ENCODE measurements at places on chromosomes 7 and 10.

DNA sequence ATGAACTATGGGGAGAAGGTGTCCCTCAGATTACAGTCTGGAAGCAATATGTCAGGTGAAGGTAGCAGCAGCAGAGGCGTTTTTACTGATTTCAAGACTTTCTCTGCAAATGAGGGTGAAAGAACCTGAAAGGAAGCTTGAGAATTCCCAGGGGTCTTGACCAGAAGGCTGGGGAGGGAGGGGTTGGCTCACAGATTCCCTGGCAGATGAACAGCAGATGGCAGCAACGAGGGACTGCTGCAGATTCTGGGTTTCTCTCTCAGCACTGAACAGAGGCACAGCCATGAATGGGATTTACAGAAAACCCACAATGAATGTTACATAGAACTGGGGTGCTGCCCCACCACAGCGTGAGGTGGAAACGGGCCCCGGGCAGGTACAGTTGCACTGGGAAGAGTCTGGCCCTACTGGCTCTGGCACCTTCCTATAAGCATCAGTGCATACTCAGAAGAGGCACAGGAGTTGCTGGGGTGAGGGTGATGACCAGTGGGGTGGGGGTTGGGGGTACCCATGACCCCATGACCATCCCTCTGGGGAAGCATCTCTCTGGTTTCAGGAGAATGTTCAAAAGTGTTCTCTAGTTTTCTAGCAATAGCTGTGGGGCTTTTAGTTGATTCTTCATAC is 317.8 kb downstream of the SH2D4B start:
- DNase-seq, result no peak

- DNase-seq, result no peak
Measured at GRCh38 chr7:120079704-120080103, 193.3 kb upstream of the KCND2 start.

GRCh38 chr10:72695496-72695895 is 3.6 kb downstream of the MCU start:
- no peak for DNase-seq

GRCh38 chr10:29681676-29682448 is 47.1 kb upstream of the SVIL start:
- no peak for DNase-seq

GRCh38 chr10:99520040-99520846 is 12.5 kb upstream of the NKX2-3 start:
- DNase-seq, result no peak

DNA sequence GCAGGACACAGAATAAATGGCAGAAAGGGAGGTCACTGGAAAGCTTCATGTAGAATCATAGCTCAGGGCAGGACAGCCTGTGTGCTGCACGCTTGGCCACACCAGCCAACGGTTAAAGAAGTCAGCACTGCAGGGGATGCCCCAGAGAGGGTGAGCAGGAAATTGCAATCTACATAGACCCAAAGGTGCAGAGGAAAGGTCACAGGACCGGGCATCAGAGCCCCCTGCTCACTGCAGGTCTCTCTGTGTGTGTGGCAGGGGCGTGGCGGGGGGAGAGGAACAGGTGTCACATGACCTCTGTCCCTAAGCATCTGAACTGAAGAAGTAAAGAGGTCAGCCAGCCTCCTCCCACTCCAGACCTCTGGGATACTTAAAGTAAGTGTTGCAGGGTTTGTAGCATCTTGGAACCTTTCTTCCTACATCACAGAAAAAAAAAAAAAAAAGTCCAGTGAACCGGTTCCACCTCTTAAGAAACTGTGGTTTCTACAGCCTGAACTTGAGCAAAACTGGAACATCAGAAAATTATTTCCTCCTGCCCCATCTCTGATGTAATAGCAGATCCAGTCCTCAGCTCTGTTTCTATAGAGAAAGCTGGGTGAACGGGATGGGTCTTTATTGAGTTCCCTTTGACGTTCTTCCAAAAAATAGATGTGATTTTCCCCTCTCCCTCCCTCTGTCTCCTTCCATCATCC is 64.3 kb downstream of the RGS10 start:
- no peak for DNase-seq

DNA sequence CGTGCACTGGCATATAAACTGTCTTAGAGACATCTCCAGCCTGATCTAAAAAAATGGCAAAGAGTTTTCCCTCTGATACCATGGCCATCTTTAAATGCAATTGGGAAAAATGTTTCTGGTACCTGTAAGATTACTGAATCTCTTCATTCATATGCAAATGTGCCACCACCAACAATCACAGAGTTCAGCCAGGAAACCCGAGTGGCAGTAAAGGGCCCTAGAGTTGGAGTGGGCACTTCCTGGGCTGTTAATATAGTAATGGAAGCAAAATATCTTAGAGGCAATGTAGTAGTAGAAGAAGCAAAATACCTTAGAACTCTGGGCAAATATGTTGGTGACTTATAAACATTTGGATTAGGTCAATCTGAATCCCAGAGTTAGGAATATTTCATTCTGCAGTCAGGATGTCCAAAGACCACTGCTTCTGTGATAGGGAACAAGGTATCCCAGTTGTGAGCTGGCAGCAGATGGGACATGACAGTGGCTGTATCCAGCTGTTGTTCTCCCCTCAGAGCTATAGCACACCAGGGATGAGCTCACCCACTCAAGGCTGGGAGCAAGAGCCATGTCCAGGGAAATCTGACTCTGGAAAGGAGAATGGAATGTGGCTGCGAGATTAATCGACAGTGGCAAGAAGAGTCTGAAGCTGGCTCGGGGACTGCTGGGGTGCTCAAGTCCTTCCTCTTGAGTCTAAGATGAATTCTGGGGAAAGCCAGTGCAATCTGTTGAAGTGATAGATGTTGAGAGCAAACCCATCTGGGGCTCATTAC is 332.1 kb downstream of the PHTF2 start:
- no peak for DNase-seq

DNA sequence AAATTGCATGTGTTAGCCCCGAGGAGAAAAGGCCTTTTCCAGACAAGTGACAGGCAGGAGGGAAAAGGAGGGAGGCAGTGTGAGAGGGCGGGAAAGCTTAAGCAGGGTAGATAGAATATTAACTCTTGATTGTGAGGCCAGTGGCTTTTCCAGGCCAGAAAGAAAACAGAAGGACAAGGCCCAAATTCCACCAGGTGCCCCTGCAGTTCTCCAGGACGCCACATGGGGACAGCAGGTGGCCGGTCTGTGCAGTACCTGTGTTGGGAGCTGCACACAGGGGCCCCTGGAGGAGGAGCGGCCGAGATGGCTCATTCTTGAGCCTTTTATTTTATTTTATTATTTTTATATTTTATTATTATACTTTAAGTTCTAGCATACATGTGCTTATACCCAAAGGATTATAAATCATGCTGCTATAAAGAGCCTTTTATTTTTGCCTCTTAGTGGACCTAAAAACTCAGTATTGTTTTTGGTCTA is 141.3 kb upstream of the KLF14 start:
- no peak for DNase-seq

DNA sequence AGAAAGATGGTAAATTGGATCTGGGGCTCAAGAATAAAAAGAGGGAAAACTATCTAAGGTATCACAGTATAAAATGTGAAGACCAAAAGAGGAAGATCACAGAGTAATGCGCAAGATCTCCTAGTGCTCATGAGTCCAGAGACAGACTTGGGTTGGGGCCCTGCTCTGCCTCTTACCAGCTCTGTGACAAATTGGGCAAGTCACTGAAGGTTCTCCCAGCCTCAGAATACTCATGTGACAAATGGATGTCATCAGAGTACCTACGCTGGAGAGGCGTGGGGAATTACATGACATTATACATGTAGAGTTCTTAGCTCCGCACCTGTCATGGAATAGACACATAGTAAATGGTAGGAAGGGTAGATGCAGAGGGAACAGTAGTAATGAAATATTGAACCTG is 124.4 kb downstream of the DOCK4 start:
- DNase-seq, result no peak

DNA sequence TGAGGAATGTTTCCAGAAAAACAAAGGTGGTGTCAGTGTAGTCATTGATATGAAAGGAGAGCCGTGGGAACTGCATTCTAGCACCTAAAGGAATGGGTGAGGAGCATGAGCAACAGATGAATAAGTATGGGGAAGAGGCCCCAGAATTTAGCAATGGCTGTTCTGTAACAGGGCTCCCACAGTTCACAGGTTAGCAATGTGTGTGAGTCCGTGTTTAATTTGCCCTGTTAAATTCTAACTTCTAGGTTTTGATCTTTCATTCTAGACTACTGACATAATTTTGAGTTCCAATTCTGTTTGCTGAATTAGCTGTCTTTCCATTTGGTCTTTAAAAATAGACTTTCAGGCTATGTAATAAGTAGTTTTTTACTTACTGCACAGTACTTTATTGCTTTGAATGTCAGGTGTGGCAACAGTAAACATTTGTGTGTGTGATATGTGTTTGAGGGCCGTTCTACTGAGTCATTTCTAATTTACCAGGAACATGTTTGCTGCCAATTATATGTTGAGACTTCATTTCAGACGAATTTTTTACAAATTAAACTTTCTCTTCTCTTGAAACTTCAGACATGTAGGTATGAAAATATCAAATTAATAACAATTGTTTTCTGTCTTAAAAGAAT is 8.8 kb downstream of the STK17A start:
- DNase-seq, result no peak

DNA sequence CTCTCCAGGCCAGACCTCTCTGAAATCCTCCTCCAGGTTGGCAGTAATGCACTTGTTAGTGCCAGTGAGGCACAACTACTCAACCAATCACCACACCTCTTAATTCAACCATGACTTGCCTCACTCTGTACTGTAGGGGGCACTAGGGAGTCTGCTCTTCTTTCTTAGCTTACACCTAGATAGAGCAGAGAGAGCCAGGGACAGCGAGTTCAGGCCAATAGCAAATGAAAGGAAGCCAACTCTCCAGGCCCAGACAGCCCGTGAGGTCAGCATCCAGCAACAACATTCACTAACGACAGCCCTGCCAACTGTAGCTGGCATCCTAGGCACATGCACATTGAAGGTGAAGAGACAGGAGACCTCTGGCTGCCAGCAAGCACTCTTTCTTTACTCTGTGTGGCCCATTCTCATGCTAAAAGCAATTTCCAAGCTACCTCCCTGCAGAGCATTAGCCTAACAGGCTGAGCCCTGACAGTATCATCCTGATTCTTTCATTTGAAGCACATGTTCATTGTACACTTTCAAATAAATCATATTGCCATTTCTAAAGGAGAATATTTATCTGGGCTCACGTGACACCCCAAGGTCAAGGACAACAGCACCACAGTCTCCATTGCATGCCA is 136.3 kb downstream of the DPY19L1 start:
- DNase-seq, result no peak

DNA sequence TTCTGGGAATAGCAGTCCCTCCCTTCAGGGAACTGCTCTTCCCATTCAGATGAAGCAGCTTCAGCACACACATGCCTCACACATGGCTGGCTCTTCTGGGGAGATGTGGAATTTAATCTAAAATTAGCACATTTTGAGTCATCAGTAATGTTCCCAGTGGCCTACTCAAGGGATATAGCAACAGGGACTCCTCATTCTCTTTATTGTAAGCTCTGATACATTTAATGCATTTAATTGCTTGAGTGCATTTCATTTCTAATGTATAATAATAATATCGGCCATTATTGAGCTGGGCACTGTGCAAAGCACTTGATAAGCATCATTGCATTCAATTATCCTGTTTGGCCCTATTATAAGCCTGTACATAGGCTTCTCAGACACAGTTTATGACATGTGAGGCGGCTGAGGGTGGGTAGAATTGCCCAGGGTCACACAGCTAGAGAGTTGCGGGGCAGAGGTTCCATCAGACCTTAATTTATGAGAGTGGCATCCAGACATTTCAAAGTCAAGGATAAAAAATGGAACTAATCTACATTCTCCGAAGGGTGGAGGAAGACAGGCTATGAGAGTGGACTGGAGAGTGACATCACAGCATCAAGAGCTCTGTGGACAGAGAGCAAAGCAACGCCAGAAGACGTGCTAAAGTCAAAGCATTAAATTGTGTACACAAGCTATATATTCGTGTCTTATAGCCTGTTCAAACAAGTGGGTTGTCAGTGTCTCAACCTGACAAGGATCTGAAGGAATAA is 76.8 kb downstream of the LANCL2 start:
- peak; percentile 47 for DNase-seq

GRCh38 chr7:80443325-80443724 is 68.5 kb downstream of the GNAT3 start:
- DNase-seq, result no peak

- DNase-seq, result no peak
Measured at GRCh38 chr7:131268906-131269305, 58.8 kb upstream of the MKLN1 start.

DNA sequence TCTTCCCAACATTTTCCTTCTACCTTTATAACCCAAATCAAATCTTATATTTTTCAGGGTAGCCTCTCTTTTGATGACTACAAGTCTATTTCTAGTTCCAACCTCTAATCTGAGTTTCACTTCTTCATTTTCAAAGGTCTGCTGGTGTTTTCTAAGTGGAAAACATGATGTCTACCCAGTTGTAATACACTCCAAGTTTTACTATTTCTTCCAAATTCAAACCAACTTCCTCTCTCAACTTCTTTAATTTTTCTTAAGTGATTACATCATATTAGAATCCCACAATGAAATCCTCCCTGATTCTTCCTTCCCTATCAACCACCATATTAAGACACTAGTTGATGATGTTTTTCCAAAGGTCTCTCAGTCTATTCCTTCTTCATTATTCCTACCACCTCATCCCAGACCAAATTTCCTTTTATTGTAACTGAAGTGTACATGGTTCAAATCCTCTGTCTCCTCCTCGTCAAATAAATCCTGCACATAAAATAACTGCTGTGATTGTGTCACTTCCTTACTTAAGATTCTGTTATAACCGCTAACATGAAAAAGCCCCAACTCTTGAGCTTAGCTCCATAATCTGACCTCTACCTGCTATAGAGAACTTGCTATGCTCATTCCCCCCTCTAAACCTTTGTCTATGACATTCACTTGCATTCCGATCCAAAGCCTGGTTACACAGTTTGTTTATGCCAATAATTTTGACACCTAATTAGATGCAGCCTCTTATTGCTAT is 12.7 kb downstream of the TAS2R38 start:
- DNase-seq, result no peak

DNA sequence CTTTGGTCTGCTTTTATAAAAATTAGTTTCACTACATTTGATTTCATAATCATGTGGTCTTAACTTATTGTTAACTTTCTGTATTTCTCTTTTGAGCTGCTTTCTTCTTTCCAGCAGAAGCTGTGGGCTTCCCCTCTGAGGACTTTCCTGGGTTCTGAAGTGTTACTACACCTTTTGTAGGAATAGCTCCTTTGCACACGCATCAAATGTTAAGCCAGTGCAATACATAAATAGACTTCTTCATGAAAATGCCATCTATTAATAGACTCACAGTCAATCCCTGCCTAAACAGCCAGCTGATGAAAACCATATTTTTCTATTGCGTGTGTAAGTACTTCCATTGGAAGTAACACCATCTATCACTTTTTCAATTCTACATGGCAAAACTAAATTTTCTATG is 1.5 kb downstream of the ABCB4 start:
- DNase-seq, result no peak

GRCh38 chr7:100694098-100694745 is at the start of gene GIGYF1:
Gene GIGYF1, minus strand, starts transcription at chr7:100694250. Its CDS starts 6,012 bp downstream, at chr7:100688238.
- DNase-seq, result no peak

DNA sequence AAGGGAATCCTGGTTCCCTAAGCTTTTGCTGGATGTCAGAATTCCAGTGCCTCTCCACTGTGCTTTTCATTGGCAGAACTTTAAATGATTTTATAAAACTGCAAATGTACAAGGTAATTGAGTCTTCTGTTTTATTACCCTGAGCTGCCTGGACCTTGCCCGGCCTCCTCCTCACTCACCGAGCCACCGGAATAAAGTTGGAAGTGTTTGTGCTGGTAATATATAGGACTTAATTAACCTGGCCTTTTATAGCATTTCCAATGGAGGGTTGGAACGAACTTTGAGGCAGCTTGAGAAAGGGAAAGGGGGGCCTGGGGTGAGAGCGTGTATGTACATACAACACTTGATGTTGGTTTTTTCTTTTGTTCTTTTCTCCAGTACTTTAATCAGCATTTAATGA is 43.4 kb downstream of the ZNF503 start:
- DNase-seq, result no peak
